Astrocyte of the cerebellum (primary cell): ENCODE measurements at places on chromosomes 7 and 10.

- DNase-seq = no peak
Measured at GRCh38 chr10:29687421-29688164, 52.8 kb upstream of the SVIL start.

GRCh38 chr7:94195813-94196212 lies 191.7 kb upstream of the BET1 start:
- no peak for DNase-seq

- no peak for DNase-seq
Measured at GRCh38 chr7:105577251-105577650, 4.0 kb downstream of the EFCAB10 start.

- DNase-seq = no peak
Measured at GRCh38 chr7:67788669-67789068, 792.0 kb downstream of the TYW1 start.

DNA sequence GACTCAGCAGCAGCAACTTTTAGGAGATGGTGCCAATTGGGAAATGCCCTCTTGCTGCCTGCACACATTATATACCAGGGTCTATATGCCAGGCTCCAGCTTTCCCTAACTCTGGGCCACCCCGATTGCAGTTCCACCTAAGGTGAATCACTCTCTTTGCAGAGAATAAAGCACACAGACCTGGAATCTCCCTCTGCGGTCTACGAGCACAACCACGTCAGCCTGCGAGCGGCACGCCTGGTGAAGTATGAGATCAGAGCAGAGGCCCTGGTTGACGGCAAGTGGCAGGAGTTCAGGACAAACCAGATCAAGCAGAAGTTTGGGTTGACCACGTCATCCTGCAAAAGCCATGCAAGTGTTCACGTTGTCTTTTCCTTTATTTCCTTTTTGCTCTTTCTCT lies 38.2 kb upstream of the PLEKHA1 start:
- DNase-seq = no peak

GRCh38 chr10:5502061-5502521 lies 2.7 kb upstream of the CALML5 start:
- no peak for DNase-seq

DNA sequence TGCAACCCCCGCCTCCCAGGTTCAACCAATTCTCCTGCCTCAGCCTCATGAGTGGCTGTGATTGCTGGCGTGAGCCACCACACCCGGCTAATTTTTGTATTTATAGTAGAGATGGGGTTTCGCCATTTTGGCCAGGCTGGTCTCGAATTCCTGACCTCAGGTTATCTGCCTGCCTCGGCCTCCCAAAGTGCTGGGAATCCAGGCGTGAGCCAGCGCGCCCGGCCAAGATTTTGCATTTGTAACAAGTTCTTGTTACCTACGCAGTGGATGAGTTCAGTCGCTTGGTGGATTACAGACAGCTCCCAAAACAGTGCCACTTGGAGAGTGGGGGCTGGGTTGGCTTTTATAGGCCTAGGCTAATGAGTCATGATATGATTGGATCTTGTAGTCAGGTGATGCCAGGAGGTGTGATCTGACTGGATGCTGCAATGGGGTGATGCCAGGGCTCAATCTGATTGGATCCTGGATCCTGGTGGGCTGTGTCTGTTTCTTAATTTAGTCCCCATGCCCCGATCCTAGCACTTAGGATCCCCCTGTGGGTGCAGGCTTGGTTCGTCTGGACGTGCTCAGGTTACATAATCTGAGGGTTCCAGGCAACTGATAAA lies 20.3 kb downstream of the SBDS start:
- no peak for DNase-seq

DNA sequence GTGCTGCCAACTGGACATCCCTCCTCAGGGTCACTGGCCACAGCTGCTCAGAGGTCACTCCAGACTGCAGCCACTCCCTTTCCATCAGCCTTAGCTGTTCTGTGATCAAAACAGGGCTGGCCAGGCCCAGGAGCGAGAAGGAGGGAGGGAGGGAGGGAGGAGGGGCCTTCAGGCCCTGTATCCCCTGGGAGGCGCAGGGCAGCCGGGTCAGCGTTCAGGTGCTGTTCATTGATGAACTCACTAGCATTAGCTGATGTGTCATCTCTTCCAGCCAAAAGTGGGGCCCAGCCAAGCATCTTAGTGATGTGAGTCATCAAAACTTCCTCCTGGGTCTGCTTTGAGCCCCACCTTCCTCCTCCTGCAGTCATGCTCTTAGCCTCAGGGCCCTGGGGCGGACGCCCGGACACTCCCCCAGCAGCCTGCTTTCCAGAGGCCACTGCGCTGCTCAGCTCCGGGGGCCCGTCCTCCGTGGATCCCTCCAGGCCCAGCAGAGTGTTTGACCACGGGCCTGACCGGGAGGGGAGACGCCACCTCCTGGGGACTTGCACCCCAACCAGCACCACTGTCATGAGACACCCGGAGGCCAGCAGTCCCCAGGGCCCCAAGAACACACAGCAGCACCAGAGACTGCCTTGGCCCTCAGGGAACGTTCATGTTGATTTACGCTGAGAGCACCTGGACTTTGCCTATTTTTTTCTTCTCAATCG lies 149.2 kb downstream of the PRKAG2 start:
- peak; percentile 83 for DNase-seq

- peak; percentile 99 for DNase-seq
Measured at GRCh38 chr10:33122014-33122809, 164.2 kb upstream of the ITGB1 start.

DNA sequence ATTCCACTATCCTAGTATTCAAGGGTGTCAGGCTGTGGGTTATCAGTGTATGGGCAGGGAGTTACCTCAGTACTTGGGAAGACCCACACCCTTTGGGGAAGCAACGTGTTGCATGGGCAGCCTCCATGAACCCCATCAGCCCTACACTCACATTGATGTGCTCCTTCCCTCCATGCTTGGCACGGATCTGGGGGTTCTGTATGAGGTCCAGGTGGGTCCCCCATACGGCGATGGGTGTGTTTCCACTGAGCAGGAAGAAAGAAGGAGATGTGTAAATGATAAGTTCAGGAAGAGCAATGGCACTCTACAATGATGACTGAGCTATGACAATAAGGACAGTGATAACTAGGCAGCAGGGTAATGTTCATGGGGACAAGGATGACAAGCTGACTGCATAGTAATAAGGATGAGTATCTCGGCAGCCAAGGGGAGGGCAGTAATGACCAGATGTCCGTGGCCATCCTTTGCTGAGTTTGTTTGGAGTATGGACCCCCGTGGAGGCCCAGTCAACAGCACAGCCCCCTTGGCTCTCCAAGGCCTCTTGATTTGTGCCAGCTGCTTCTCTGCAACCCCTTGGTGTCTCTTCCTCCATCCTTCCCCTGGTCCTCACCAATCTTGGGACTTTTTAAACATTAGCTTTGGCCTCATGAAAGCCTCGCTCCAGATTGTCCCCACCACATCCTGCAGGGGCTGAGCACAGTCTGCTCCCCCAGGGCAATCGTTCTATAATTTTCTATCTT lies 394.2 kb downstream of the PLXNA4 start:
- DNase-seq = no peak

DNA sequence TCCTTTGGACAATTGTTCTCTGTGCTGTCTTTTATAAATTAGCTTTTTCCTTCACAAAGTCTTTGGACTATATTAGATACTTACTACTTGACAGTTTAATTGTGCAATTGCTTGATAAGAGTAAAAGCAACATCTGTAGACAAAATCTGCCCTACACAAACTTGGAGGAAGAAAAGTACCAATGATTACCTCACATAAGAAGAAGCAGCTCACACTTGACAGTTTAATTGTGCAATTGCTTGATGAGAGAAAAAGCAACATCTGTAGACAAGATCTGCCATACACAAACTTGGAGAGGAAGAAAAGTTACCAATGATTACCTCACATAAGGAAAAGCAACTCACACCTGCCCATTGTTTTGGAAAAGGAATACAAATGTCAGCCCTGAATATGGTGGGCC lies 17.1 kb upstream of the SCIN start:
- DNase-seq = no peak

DNA sequence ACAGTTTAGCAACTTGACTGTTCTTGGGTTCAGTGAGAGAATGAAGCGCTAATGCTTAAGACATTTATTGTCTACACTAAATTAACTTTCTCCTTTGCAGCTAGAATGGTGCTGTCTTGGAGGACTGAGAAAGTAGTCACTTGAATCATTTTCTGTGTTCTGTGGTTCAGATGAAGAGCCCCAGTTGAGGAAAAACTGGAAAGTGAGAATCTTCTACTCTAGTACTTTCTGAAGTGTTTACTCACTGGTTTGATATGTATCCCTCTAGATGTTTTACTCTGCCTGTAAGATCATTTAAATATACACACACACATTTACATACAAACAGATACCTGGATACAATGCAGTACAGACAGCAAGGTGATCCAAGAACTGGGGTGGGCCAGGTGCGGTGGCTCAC lies 308.1 kb downstream of the CAMK1D start:
- no peak for DNase-seq

DNA sequence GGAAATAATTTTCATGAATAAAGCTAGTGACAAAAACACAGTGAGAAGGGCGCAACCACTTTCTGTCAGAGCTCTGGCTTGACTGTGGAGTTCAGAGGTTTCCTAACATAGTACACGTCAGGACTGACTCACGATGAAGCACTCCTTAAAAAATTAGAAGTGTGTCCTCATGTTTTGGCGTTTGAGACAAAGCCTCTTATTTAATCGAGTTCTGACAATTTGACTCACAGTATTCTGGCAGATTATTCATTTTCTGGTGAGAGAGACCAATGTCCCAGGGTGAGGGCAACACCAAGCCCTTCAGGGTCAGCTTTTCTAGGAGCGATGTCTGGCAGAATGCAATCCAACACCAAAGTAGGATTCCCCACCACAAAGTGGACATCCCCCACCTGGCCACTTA lies 108.7 kb downstream of the DIP2C start:
- DNase-seq = peak; percentile 63

GRCh38 chr7:99668541-99668940 lies 11.3 kb downstream of the CYP3A5 start:
- DNase-seq = no peak

DNA sequence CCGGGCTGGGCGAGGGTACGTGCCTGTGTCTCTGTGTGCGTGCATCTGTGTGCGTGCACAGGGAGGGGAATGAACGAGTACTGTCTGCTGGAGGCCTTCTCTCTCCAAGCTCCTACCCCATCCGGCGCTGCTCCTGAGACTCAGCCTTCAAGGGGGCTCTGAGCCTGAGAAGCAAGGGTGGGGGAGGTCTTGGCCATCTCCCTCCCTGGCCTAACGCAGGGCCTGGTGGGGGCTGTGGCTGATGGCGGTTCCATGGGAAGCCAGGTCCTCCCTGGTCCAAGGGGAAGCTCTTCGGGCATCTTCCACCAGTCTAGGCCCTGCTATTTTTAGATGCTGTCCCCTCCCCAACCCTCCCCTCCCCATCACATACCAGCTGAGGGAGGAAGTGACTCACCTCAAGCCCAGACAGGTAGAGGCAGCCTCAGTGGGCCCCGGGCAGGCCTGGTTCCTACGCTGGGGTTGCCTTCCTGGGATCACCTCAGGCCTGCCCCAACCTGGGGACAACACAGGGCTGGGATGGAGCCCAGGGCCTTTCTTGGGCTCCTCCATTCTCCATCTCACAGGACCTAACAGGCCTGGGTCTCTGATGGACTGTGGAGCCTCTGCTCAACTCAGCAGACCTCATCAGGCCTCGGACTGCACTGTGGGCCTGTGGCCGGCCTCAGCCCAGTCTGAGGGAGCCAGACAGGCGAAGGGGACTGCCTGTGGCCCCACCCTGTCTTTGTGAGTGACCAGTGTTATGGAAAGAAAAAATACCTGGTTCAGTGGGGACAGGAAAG lies 32.2 kb downstream of the DNAJB12 start:
- no peak for DNase-seq

- DNase-seq = no peak
Measured at GRCh38 chr10:108130575-108130974, 966.1 kb upstream of the SORCS1 start.

DNA sequence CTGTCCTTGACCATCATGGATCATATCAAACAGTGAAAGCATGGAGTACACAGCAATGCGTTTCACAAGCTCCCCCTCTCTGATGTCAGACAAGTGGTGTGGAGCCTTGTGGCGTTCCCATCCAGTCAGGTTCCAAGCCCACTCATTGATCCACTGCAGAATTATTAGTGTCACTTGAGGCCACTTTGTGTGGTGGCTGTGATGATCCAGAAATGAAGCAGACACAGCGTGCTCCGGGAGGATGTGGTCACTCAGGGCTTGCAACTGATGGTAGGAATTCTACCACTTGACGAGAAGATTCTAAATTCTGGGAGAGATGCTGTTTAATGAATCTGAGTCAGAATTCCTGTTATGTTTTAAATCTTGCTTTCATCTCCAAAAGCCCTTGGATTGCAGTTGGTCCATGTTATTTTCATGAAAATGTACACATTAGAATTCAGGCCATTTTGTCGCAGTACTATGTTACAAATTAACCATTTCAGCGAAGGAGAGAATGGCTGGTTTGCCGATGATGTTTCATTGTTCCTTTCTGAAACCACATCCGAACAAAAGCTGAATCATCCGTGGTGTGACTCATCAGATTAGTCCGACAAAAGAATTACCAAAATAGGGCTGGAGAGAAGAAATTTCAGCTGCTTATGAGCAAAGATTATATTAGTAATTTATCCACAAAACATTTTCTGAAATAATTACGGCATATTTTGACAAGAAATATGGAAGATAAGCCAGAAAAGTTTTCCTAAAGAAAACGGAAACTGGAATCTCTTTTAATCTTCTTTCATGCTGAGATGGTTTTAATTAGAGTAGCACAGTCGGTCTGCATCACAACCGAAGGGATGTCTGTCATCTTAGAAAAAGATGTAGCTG lies 48.1 kb downstream of the INSYN2A start:
- DNase-seq = peak; percentile 88

DNA sequence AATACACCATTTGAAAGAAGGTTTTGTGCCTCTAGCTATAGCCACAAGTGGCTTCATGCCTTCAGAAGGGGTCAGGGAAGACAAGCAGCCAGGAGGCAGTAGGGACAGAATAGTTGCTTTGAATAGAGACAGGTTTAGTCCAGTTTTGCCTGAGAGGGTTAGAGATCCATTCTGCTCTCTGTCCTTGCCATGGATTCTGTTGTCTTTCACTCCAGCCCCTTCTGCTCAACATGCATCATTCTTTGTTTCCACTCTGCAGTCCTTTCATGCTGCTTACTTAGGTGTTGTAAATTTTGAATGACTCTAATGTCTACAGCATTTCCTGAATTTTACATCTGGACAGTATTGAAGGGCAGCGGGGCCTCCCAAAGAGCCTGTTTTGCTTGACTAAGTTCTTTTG lies 60.3 kb downstream of the CNTNAP2 start:
- no peak for DNase-seq

- DNase-seq = no peak
Measured at GRCh38 chr10:132942101-132943057, at the start of gene CFAP46. Gene CFAP46, minus strand, starts transcription at chr10:132942570. Its CDS starts 86 bp downstream, at chr10:132942484.

GRCh38 chr7:117165656-117166055 lies 157.2 kb downstream of the WNT2 start:
- DNase-seq = no peak

- DNase-seq = no peak
Measured at GRCh38 chr10:62626817-62627216, 177.7 kb upstream of the ADO start.

GRCh38 chr10:129467359-129468064 lies 471 bp downstream of the MGMT start:
- DNase-seq = no peak

- no peak for DNase-seq
Measured at GRCh38 chr10:98524124-98524523, 77.4 kb upstream of the HPS1 start.
